ENCODE measurements at places on chromosomes 5 and 9.

- DNase-seq = no peak
Measured at GRCh38 chr9:108410161-108410560, 445.6 kb downstream of the ACTL7B start.

DNA sequence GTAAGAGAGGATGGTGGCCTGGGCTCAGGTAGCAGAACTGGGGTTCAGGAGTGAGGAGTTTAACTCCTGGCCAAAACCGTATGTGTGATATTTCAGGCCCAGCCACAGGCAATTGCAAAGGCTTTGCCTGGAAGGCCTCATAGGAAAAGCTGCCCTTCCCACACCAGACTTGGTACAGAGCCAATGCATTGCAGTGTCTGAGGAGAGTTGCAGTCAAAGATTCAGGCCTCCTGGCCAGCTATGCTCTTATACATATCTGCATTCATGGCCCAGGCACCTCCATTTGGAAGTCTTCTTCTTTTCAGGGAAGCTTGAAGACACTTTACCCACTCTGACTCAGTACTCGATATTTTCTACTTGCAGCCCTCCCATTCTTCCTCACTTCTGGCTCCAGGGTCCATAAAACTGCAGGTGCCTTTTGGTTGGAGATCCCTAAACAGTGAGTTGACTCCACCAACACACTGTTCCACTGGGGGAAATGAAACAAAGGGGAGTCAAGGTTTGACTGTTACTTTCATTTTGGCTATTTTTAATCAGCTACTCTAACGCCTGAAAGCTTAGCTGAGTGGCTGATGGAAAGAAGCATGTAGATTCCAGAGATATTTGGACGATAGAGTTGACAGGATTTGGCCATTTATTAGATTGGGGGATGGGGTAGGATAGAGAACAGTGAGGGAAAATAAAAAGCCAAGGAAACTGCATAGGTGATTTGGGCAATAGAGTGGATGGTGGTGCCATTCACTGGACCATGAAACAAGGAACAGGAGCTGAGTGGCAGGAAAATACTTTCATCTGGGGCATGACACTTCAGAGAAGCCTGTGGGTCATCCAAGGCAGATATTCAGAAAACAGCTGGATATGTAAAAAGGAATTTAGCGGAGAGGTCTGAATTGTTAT lies 30.6 kb upstream of the IL33 start:
- DNase-seq = no peak

DNA sequence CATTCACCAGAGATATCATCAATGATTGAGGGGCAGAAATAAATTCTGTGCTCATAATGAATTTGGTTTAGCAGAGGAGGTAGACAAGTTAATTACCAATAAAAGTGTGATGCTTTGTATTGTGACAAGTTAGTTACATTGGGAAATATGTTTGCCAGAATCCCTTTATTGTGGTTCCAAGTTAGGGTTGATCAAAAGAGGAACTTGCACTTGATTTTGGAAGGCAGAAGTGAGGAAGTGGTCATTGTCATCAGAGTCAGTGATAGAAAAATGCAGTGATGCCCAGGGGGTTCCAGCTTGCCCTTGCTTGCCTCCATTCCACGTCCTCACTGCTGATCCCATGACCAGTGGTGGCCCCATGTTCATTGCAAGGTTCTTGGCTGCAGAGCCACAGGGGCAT lies 69.7 kb downstream of the SVEP1 start:
- no peak for DNase-seq

DNA sequence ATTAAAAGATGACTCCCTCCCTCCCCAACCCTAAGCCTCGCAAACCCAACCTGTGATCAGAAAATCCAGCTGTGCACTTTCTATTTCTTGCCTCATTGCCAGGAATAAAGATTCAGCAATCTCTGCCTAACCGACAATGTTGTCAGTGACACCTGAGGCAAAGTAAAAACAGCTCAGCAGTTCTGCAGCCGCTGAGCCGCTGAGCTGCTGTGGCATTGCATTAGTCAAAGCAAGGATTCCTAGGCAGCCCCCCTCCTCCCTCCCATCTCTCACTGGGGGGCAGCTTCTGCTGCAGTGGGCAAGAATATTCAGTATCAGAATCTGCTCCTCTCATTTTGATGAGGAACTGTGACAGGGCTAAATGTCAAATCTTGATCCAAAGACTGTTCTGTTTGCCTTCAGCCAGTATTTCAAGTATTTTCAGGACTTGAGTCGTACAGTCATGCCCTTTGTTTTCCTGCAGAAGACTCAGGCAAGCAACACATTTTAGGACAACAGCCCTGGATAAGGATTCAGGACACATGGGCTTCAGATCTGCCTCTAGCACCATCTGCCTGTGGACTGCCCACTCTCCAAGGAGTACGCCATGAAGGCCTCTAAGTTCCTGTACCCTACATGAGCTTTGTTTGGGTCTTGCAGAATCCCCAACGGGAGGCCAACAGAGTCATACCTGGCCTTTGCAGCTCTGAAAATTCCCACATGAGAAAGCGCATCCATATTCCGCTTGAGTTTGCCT lies 41.1 kb upstream of the DAP start:
- no peak for DNase-seq
